MG63 (cell line): ENCODE measurements at places on chromosomes 1 and 21. TPM values are rescaled to one million over a fixed set of nuclear protein-coding genes. Genes with fewer than 3 reads are reported as not detected.

DNA sequence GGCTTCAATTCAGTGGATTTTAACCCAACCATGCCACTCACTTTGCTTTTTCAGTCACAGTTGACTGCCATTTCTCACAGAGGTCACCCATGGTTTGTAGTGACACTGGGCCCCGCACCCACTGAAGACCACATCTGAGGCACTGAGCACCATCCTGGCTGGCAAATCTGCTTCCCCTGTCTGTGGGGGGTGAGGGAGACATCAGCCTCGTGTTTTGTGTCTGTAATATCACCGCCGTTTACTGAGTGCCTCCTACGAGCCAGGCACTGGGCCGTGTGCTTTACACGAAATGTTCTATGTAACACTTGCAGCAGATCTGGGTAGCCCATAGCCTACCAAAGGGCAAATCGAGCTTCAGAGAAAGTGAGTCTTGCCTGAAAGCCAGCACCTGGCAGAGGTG lies 161.8 kb downstream of the PGBD5 start:
- DNase-seq: no peak

GRCh38 chr1:186306533-186306932 lies 68.5 kb downstream of the TPR start:
- DNase-seq: no peak

- DNase-seq: no peak
Observed at GRCh38 chr1:26887125-26887524, 3.0 kb downstream of the GPN2 start.

DNA sequence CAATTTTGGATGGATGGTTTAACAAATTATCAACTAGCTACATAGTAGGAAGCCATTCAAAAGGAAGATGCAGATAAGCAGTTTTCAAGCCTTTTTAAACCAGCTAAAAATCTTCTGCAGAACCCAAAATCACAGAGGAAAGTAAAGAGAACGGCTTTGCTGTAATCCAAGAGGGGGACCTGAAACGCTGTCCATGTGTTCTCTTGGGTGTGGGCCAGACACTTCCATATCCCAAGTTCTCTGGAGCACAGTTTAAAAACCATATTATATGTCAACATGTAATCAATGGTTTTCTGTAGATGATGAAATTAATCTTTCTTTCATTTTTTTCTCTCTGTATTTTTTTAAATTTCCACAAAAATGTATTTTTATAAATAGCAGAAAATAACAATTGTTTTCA lies 90.5 kb downstream of the SELENOF start:
- no peak for DNase-seq

KIAA1614 gene
- 3.9 and 13.8 TPM in 2 replicates for total RNA-seq
